ENCODE measurements at places on chromosomes 3 and 15.
A peak's percentile ranks its signal among the peaks of the same experiment; 100 is the strongest.

- peak; percentile 88 for DNase-seq
Observed at GRCh38 chr3:53709860-53710674, 136.2 kb downstream of the CHDH start.

DNA sequence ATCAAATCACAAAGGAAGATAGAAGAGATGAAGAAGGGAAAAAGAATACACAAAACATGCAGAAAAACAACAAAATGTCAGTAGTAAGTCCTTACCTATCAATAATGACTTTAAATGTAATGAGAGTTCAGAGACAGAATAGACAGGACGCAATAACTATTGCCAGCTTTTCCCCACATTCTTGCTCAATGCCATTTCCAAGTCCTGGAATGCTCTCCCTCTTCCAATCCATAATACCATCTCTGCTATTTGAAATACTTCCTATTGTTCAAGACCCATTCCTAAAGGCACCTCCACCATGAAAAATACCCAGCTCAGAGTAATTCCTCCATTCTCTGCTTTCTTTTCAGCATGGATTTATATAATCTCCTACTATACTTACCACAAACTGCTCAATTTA is 33.4 kb downstream of the CCDC54 start:
- DNase-seq, result no peak

DNA sequence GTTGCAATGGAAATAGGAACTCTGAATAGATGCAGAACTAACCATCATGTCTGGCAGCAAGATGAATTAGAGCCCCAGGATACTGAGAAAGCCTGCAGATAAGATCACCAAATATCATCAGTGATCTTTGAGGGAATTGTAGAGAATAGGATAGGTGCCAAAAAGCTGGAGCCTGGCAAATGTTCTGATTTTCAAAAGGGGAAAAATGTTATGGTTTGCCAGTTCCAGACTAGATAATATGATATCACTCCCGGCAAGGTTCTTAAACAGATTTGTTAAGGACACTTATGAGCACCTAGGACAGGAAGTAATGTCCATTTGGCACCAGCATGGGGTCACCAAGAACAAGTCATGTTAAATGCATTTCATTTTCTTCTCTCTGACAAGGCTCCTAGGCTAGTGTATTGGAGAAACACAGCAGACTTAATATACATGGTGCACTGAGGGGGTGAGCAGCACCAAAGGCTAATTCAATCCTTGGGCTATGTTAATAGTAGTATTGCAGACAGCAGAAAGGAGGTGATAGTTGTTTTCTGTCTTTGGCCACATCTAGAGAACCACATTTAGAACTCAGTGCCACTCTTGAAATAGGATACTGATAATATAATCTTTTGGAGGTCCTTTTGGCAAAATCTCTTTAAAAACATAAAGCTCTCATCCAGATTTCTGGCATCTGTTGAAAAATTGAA is 4.8 kb downstream of the SRGAP3 start:
- no peak for DNase-seq

DNA sequence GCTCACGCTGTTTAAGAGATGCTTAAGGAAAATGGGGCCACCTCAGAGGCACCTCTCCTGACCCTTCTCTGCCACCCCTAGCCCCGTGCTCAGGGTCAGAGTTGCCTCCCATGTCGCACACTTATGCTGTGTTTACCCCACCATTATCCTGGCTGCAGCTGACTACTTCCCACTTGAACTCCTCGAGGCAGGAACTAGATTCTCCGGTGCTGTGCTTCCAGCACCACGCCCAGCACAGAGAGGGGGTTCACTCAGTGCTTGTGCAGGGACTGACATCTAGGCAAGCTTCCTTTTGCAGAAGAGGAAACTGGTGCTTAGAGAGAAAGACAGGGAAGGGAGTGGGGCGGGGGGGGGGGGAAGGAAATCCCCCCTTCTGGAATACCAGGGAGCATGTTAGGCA is 340.1 kb downstream of the RORA start:
- no peak for DNase-seq

DNA sequence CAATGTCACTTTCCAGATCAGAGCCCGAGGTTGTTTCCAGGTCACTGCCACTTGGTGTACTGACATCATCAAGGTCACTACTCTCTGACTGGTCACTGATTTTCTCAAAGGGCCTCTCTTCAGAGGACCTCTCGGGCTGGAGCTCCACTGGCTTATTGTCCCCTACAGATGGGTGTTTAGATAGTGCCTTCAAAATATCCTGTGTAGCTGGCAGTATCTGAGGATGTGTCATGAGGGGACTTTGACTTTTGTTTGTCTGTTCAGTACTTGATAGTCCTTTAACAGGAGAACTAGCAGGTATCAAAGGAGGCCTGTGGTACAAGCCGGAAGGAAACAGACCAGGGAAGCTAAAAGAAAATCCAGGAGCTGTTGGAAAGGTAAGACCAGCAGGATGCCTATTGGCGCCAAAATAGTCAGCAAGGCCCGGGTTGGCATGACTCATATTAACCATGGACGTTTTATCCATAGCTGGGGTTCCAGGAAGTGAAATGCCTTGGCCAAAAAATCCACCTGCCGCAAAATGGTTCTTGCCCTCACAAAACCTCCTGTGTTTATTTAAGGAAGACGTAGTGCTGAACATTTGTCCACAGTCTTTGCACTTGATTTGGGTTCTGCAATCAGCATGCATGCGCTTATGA is 547.3 kb downstream of the MECOM start:
- DNase-seq, result no peak

DNA sequence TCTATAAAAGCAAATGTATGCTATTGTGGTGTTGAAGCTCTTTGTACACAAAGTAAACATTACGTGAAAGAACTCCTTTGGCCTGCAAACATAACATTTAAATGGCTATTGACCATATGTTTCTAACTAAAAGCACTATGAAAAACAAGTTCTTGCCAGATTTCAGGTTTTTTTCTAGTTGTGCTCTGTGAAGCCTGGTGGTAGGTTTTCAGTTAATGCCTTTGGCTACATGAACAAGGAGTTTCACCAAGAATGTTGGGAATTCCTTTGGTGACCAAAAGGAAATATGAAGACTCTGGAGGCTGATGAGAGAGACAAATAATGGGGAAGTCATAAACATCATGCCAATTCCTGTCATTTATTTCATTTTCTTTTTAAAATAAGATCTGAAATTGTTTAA is 66.0 kb downstream of the RBMS3 start:
- DNase-seq, result no peak

DNA sequence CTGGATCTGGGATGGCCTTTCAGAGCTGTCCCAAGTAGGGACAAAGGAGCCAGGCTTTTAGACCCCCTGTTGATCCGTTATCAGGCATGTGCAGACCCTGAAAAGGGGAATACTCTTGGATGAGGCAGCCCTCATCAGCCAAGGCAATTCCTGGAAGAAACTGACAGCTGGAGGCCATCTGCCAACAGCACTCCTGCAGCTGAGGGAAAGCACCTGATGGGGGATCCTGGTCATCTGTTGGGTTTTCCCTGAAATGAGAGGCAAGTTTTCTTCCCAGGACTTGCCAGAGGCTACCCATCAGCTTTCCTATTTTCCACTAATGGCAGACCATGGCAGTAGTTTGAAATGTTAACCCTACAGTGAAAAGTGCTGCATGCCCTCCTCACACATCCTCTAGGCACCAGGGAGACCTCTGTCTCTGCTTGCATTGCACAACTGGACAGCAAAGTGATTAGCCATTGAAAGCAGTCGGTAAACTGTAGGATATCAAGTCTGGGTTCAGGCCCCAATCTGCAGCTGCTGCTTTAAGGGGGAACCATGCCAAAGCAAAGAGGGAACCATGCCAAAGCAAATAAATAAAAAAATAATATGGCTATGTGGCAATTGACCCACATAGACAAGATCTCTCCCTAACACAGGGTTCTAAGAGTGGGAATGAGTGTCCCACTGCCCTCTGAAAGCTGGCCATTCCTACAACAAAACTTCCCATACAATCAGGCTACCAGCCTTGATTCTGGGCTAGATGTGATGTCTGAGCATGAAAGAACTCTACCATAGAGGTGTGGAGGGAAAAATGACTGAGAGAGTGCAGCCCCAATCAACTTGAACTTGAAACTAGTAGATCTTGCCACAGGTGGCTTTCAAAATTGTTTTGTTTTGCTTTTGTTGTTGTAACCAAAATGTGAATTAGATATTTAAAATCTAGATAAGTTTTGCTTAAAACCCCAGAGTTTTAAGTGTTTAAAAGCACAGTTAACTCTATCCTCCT is 232.0 kb upstream of the STT3B start:
- no peak for DNase-seq

DNA sequence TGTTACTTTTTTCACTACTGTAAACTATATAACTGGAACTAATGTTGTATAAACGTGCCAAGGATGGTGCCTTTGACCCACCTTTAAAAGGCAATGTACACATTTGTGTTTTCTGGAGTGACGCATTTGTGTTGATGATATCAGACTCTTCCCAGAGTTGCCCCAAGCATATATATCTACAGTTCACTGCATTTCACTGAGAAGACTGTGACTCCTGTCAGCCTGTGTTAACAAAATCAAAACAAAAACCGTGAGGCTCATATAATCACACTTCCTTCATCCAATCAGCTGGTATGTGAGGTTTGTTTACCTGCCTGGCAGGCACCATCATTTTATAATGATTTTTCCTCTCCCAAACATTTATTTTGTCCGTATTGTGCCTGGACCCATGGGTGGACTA is 117.6 kb upstream of the ROBO1 start:
- no peak for DNase-seq

GRCh38 chr3:157093096-157093495 is 66.9 kb downstream of the CCNL1 start:
- no peak for DNase-seq

DNA sequence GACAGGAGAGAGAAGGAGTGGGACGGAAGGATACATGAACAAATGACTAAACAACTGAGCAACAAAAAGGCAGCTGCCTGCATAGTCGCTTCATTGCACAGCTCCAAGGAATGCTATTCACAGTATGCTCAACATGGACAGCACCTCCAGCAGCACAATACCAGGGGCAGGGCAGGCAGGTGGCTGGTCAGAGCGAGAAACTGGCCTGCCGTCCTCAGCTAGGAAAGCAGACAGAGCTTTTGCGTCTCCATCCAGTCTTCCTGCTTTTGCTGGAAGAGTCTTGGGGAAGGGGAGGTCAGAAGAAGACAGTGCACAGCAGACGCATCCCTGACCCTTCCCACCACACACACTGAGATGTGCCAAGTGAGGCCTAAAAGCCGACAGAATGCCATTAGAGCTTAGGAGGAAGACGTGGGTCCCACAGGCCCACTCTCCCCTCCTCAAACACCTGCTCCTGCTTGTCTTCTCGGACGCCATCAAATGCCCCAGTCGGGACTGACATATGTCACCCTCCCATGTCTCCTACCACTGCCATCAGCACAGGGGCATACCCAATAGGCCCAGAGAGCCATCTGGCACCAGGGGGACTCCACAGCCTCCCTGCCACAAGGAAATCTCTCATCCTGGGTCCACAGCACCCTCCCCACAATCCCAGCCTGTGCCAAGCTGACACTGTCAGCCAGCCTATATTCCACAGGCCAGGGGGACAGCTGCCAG is 3.9 kb downstream of the RAB6B start:
- no peak for DNase-seq

DNA sequence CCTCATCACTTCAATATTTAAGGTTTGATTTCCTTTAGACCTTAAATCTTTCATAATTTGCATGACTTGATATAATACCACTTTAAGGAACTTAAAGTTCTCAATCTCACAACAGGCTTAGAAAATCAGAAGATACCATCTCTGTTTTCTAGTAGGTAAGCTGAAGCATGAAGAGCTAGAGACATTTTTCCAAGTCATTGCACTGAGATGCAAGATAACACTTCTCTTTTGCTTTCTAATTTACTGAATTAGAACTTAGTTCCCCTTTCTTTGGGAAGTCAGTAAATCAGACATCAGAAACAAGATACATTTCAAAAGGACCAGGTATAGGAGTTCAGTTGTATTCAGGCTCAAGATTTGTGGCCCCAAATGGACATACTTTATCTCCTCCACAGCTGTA is 79.7 kb downstream of the DZIP3 start:
- peak; percentile 72 for DNase-seq

- DNase-seq, result no peak
Observed at GRCh38 chr3:54240309-54240708, 118.0 kb downstream of the CACNA2D3 start.

DNA sequence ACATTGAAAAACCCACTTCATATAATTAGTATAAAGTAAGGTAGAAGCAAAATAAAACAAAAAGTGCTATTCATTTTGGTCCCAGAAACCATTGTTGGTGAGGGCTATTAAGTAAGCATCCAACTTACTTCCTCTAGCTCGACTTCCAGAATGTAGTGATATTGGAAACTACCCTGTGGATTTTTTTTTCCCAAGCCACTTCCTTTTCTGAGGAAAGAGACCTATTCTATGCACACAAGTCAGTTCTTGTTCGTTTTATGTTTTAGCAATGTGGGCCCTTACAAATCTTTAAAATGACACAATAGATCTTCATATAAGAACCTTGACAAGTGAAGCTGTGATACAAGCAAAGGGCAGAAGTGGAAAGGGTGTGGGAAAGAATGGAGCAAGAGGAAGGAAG is 402.0 kb upstream of the TBL1XR1 start:
- DNase-seq, result no peak

GRCh38 chr3:172129498-172129849 is 90.1 kb downstream of the FNDC3B start:
- no peak for DNase-seq

DNA sequence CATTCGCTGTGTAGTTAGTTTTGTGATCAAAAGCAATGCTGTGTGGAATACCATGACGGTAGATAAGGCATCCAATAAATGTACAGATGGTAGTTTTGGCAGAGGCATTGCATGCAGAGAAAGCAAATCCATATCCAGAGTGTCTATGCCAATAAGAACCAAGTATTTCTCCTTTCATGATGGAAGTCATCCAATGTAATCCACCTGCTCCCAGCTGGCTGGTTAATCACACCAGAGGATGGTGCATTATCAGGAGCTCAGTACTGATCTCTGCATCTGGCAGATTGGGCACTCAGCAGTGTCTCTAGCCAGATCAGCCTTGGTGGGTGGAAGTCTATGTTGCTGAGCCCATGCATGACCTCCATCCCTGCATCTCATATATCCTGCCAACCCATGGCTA is 677.7 kb upstream of the NECTIN3 start:
- DNase-seq, result no peak

- DNase-seq, result peak; percentile 53
Observed at GRCh38 chr15:63156755-63157117, 541 bp downstream of the RPS27L start.

DNA sequence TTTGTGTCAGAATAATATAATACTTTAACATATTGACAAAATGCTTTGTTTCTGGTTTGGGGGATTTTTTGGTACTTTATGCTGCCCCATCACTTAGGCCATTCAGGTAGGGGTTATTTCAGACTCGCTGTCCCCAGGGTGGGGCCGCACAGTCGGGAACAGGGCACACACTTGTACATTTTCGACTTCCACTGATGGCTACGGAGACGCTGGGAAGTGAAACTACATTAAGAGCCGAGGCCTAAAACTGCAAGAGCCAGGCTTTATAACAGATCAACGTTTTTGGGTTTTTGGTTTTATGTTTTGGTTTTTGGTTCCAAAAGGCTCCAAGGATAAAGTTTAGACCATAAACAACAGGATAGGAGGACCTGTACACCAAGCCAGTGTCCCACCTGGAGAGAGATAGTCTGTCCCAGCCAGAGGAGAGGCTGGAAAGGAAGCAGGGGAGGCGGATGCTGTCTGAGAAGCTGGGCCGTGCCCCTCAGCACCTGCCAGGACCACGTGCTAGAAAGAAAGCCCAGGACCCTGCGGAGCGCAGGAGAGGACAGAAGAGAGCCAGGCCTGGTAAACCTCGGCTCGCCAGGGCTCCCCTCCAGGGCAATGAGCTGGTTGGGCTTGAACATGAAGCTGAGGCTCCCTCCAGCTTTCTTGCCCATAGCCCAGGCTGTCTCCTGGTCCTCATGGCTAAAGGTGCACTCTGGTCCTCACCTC is 111.7 kb downstream of the CHSY1 start:
- no peak for DNase-seq

All from hematopoietic multipotent progenitor cell treated with erythropoietin and hydrocortisone succinate and interleukin-3 and kit ligand, for 4 days (in vitro differentiated cells).